ENCODE measurements at places on chromosomes 4 and X.

GRCh38 chr4:54643958-54644751, 13.6 kb upstream of the KIT start:
- DNase-seq: no peak

DNA sequence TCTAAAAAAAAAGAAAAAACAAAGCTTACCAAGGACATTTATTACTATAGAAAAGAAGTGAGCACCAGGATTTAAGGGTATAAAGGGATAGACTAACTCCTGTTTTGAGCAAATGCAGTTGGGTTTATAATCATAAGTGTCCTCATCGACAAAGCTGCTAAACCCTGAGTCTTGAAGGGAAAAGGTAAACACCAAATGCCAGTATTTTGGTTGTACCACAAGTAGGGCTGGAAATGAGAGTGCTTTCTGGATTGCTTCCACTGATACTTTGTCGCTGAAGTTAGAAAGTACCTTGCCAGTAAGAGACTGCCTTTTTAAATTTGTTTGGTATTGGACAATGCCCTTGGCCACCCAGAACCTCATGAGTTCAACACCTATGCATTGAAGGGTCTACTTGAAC, 53.7 kb downstream of the WDFY3 start:
- no peak for DNase-seq

- no peak for DNase-seq
Measured at GRCh38 chrX:19760345-19760744, 127.1 kb downstream of the SH3KBP1 start.

DNA sequence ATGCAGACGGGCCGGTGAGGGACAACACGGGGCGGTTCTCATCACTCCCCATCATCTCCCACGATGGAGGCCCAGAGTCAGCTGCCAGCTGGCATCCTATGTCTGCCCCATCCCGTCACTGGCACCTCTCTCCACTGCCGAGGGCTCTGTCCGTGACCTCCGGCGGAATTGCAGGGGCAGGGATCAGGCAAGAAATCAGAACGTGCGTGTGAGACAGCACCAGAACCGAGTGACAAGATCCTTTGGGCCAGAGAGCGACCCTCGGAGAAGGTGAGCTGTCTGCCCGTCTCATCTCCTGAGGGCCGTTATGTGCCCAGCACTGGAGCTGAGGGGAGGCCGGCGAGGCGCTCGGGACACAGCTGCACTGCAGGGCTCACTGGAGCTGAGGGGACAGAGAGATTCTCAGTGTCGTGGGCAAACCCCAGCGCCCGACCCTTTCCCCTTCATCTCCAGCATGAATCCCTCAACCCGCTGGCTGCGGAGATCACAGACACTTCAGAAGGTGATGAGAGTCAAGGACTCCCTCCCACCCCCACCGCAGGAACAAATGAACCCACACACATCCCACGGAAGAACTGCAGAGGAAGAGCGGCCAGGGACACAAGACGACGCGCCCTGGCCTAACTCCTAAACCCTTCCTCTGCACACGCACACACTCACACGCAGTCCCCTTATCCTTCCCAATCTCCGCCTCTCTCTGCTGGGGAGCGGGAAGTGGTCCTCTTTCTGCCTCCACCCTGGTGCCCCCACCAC, 128.7 kb downstream of the AFAP1 start:
- DNase-seq: no peak

DNA sequence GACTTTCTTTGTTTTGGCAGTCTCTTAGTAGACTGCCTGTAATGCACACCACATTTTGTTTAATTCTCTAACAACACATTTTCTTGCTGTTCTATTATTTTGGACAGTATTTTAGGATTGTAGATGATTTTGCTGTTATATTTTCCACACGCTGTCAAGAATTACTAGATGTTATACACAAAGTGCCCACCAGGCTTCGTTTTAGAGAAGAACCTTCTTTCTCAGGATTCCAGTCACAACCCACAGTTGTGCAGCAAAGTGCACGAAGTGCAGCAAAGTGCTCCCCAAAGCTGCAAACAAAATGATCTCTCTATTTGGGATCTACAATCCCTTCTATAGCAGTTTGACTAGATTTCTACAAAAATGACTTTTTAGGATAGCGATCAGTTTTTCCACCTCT, 2.4 kb downstream of the ZNF141 start:
- DNase-seq: no peak

DNA sequence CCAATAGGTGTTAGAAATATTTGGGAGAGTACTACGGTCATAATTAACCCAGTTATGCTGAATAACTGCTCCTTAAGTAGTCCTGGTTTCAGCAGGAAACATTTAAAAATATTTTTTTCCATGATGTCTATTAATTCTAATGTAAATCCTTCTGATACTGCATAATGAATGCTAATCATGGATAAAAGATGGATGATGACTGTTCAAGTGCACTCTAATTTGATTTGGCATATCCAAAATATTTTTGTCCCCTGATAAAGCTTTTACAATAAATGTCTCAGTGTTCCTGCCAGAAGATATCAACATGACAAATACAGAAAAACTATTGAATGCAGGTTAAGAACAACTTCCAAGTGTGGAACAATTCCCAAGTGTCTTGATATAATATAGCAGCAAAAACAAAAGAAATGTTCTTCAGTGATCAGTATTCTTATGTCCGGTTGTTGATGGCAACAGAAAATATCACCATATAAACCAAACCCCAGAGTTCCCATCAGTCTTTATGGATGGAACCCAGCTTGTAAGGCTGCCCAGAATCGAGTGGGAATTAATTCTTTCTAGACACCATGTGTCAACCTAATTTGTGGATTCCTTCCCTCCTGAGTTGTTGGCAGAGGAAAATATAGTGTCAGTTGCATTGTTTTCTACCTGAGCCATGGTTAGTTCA, 205.4 kb upstream of the GK2 start:
- DNase-seq: no peak

GRCh38 chrX:70084592-70085240, 22.5 kb downstream of the OTUD6A start:
- DNase-seq: no peak

GRCh38 chr4:46894826-46895225, 14.2 kb downstream of the COX7B2 start:
- DNase-seq: no peak

- DNase-seq: no peak
Measured at GRCh38 chrX:13764281-13764680, 29.7 kb downstream of the OFD1 start.

- DNase-seq: no peak
Measured at GRCh38 chr4:6177587-6178197, 22.7 kb downstream of the JAKMIP1 start.

DNA sequence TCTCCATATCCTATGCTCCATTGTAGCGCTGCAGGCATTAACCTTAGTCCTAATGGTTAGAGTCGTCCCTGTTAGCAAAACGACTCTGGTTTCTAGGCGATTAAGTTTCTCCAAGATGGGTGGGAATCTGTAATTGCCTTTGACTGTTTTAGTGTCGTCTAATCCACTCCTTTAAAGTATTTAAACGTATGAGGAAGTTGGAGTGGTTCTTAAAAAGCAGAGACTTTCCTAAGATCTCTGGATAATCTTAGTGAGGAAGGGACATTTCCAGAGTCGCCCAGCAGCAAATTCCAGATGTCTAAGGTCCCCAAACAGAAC, 285 bp downstream of the MRPS18C start:
- no peak for DNase-seq

DNA sequence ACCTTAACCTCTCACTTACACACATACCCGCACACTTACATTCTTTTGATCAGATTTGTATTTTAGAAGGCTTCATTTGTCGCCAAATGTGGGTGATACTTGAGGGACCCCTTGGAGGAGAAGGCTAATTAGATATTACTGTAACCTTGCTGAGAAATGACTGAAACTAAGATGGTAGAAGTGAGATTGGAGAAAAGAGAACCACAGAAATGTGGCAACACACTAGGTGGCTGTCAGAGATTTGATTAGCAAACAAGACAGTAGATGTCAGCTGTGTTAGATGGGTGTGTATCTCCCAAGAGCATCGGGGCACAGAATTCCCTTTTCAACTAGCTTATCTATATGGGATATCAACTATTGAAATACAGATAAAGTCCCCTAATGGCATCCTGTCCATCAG, 149.3 kb upstream of the FABP2 start:
- no peak for DNase-seq

- no peak for DNase-seq
Measured at GRCh38 chr4:183733181-183733580, 74.1 kb downstream of the TRAPPC11 start.

- DNase-seq: no peak
Measured at GRCh38 chr4:116627545-116627944, 457.8 kb downstream of the TRAM1L1 start.

DNA sequence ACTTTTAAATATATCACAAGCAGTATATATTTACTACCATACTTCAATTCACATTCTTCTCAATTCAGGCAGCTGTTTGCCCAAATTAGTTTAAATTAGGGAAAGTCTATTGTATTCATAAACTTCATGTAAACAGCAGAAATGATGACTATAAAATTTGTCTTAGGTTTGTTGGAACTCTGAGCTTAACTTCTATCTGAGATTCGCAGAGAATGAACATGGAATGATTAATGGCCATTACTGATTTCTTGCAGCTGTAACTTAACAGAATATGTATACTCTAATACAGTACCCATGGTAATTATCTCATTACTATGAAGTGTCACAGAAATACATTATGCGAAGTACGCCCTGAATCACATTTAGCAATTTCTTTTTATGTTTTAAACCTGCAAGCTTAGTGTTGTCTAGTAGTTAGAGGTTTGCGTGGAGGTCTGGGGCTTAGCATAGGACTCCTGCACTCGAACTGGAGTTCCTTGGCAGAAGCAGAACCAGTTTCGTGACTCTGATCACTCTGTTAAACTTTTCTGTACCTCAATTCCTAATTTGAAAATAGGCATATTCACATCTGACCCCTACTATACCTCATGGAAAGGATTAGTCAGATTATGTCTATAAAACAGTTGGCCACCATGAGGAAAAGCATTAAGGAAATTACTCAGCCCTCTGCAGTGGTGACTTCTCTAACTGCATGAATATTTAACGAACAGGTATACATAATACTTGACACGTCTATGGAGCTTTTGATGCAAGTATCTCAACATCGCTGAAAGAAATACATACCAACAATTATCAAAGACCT, 243.2 kb downstream of the MGST2 start:
- DNase-seq: no peak

DNA sequence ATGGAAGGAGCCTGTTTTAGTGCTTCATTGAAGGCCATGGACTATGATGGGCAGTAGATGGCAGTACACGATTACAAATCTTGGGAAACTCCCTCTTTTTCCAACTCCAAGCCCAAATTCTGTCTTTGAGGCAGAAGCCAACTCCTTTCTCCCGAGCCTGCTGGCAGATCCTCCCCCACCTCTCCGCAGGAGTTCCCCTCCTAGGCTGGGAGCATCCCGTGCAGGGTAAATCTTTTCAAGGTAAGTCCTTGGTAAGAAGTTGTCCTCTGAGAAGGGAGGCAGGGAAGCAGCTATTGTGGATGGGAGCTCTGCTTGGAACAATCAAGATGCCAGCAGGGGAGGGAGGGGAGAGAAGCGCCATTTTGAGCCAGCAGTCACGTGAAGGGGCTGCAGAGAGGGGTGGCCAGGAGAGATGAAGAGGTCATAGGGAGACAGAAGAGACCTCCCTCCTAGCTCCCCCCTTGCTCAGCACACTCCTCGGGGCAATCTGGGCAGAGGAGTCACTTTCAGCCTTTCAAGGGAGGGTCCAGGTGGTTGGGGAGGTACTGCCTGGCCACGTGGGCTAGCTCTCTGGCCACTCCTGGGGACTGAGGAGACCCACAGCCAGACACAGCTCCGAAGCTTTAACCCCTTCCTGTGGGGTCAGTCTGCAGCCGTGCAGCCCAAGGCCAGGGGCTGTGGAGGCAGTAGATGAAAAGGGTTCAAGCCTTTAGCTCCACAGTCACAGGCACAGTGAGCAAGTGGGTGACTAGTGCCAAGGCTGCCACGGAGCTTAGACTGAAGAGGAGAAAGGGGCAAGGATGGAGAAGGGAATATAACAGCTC, 9.6 kb downstream of the CC2D2A start:
- DNase-seq: peak; percentile 73

DNA sequence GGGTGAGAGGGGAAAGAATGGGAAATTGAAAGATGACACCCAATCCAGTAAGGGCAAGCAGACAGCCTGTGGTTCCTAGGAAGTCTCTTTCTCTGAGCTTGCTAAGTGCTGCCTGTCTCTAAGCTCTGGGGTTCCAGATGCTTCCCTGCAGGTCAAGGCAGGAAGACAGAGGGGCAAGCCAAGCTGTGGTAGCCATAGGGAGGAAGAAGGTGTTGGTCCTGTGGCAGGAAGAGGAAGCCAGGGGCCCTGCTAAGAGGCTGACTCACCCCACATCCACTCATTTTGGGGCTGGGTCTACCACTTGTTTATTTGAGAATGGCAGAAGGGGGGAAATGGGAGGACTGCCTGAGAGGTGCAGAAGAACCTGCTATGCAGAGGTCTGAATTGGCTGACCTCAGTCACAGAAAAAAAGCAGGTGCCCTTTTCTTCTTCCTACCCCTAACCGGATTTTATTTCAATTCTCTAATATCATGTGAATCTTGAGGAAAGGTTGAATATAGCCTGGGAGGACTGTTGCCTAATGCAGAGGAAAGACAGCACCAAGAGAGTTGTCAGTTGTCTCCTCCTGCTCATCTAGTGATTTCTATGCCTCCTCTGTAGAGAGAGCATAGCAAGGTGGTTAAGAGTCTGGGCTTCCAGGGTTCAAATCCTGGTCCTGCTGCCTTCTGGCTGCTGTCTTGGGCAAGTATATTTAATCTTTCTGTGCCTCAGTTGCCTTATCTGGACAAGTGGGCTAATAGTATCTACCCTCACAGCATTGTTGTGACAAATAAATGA, 27.4 kb downstream of the HOPX start:
- no peak for DNase-seq

GRCh38 chr4:52051615-52052474, 741 bp downstream of the SPATA18 start:
- no peak for DNase-seq

- DNase-seq: no peak
Measured at GRCh38 chrX:118565853-118566252, 70.2 kb downstream of the DOCK11 start.

GRCh38 chr4:18247189-18247588, 225.6 kb upstream of the LCORL start:
- DNase-seq: no peak
